Effector memory CD4-positive, alpha-beta T cell (primary cell): ENCODE measurements at places on chromosomes 16 and 17.

GRCh38 chr17:28041844-28042656 lies 427 bp upstream of the NLK start:
- DNase-seq = no peak

GRCh38 chr17:56549501-56549900 lies 44.0 kb upstream of the NOG start:
- DNase-seq = no peak

DNA sequence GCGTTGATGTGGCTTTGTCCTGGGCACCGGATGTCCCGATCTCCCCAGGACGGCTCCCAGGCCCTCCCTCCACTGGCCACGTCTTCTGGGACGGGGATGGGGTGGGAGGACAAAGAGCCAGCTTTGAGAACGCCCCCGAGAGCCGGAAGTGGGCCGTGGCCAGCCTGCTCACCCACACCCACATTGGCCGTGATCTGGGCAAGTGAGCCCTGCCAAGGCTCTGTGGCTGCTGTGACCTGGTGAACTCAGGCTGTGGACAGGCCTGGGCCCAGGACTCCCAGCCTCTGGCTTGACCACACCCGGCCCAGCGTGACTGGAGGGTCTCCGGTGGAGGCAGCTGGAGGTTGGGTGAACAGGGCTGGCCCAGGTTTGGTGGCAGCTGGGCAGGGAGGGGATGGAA lies 3.3 kb downstream of the CDH15 start:
- DNase-seq = no peak

DNA sequence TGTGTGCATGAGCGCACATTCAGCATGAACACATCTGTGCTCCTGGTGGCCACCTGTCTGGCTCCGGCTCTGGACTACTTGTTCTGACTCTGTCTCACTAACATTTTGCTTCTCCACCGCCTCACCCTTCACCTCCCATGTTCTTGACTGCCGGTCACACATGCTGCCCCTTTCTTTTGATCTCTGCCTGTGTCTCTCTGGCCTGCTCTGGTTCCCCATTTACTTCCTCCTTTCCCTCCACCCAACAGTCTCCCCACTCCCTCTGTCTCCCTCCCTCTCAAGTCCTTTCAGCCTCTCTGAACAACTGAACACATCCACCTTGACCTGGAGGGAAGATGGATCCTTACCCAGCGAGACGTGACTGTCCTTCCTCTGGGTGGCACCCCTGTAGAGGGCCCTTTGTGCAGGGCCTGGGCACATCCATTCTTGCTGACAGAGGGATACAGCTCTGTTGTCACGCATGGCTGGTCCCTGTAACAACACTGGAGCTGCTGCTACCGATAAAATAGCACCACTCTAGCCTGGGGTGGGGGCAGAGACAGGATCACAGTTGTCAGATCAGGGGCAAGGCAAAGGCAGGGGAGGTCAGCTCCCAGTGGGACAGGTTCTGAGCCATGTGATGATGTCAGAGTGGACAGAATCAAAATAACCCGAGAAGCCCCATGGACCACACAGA lies 11.0 kb downstream of the ZSCAN32 start:
- no peak for DNase-seq

- DNase-seq = no peak
These were observed 38.2 kb downstream of the METRNL start for GRCh38 chr17:83117583-83117982.

DNA sequence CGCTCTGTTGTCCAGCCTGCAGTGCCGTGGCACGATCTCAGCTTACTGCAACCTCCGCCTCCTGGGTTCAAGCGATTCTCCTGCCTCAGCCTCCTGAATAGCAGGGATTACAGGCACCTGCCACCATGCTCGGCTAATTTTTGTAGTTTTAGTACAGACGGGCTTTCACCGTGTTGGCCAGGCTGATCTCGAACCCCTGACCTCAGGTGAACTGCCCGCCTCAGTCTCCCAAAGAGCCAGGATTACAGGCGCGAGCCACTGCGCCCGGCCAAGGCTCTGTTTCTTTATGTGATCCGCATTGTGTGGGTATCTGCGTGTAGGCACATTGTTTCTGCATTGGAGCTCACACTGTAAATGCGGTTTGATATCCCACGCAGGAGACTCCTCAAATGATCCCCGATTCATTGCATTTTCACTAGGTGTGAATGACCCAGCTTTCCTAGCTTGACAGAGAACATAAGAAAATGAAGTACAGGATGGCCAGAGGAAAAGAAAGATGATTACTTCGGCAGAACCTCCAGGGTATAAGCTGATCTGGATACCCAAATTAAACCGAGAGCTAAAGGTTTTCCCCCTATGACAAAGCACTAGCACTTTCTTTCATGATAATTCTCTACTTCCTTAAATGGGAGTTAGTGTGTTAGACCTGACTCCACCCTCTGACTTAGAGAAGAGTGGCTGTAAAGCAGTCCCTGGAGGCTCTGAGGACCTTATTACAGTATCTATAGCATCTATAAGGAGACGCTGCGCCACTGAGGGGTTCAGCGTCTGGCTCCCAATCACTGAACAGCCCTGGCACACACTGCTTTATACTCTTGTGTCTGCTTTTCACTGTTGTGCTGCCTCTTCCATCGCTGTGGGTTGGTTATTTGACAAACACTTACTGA lies 17.3 kb downstream of the COTL1 start:
- no peak for DNase-seq

DNA sequence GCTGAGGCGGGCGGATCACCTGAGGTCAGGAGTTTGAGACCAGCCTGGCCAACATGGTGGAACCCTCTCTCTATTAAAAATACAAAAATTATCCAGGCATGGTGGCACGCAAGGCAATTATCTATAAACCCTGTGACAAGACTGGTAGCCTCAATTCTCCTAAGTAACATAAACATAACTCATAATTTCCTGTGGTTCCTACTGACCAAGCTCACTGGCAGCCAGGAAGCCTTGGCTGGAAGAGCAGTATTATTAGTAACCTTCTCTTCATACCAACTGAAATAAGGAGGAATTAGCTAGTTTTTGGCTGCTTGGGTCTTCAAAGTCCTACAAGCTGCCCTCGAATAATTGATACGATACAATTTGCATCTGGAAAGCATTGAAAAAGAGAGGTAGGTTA lies 31.6 kb upstream of the LRRC37A3 start:
- DNase-seq = no peak

DNA sequence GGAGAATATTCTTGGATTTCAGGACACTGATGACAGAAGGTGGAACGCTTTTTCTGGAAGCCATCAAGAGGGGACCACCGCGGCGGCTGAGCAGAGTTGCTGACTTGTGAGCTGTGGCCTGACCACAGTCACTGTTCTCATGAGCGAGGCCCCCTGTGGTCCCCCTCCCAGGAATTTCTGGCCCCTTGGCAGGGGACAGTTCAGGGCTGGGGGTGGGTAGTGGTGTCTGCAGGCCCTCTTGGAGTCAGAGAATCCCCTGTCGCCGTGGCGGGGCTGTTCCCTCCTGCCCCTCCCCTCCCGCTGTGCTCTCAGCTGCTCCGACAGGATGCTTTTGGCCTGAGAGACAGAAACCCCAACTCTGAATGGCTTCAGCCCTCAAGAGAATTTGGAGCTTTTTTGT lies 292.0 kb downstream of the SEC14L1 start:
- DNase-seq = no peak

- DNase-seq = no peak
These were observed 14.8 kb downstream of the EFCAB5 start for GRCh38 chr17:29956225-29956624.

DNA sequence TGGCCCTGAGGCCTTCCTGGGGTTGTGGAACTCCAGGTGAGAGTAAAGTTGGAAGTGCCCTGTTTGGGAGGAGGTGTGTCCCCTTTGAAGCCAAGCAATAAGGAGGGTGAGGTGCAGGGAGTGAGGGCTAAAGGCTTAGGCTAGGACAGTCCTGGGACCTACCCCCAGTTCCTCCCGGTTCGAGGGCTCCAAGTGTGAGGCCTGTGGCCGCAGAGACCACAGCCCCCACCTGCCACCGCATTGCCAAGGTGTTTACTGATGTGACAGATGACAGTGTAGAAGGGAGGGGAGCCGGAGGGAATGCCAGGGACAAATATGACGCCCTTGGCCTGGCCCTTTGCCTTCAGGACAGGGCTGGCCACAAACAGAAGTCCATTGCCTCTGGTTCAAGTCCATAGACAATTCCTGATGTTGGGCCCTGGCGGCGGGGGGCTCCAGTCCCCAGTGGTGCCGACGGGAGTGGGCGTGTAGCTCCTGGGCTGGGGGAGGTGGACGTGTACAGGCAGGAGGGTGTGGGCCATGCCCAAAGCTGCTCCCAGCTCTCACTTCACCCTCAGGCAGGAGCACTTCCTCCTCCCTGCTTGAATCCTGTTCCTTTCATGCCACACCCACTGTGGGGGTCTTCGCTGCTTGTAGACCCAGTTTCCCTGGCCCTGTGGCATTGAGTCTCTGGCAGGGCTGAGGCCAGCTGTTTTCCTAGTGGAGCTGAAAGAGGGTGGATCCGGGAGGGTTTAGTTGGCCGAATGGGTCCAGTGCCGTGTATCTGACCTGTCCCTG lies 3.2 kb downstream of the ADORA2B start:
- no peak for DNase-seq

DNA sequence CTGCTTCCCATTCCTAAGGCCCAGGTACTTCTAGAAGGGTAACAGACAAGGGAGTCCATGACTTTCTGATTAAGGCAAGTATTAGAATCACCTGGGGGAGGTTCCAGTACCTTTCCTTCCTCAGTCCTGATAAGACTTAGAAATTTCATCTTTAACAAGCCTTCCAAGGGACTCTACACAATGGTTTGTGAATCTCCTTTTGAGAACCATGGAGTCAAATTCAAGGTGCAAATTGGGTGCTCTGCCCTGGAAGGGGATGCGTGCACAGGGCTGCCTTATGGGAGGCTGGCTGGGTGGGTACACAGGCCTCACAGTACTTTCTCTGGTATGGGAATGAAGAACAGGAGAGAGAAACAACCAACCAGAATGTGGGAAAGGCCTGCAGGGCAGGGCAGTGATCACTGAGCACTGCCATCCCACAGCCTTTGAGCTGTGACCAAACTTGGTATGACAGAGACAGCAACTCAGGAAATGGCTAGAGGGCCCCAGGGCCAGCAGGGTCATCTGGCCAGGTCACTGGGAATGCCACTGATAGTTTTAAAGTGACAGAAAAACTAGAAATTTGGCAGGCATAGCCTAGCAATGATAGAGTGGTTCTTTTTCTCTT lies 3.6 kb upstream of the TMIGD1 start:
- no peak for DNase-seq

GRCh38 chr16:73448970-73449369 lies 401.0 kb upstream of the ZFHX3 start:
- no peak for DNase-seq

GRCh38 chr16:1919327-1919998 lies 1.2 kb upstream of the HS3ST6 start:
- DNase-seq = no peak

DNA sequence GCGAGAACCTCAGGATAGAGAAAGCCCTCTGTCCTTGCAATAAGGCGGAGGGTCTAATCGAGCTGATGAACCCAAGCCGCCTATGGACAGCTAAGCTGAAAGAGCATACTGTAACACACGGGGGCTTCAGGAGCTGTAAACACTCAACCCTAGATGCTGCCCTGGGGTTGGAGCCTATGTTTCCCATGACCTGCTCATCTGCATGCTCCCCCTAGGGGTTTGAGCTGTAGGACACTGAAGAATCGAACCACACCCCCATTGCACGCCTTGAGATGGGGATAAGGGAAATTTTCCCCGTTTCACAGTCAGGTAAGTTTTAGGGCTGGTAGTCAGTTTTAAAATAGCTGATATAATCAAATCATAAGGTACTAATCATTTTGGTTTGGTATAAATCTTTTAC lies 675.6 kb upstream of the CDH8 start:
- DNase-seq = no peak

- peak; percentile 79 for DNase-seq
These were observed 43.8 kb upstream of the TOB1 start for GRCh38 chr17:50909765-50910605.

- no peak for DNase-seq
These were observed 118.3 kb downstream of the BANP start for GRCh38 chr16:88069397-88070168.

- DNase-seq = no peak
These were observed 33.2 kb upstream of the CDYL2 start for GRCh38 chr16:80837533-80838147.

- DNase-seq = no peak
These were observed 229.9 kb upstream of the CIBAR2 start for GRCh38 chr16:85341972-85342695.

- no peak for DNase-seq
These were observed 71.8 kb downstream of the SRCIN1 start for GRCh38 chr17:38533866-38534497.

GRCh38 chr17:233473-233941 lies 52.1 kb upstream of the DOC2B start:
- DNase-seq = no peak

DNA sequence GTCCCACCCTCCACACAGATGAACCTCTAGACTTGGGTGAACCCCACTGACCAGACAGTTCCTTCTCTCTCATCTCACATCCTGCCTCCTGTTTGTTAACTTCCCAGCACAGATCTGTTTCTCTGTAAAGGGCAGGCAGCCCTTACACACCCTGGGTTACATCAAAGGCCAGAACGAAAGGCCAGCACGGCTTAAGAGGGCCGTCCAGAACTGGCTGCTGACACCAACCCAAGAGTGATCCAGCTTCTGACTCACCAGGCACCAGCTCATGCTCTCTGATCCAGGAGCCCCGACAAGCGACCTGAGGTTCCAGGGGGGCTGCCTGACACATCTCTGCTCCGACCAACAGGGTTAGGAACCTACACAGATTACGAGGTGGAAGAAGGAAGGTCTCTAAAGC lies 86.9 kb downstream of the MRM3 start:
- no peak for DNase-seq

DNA sequence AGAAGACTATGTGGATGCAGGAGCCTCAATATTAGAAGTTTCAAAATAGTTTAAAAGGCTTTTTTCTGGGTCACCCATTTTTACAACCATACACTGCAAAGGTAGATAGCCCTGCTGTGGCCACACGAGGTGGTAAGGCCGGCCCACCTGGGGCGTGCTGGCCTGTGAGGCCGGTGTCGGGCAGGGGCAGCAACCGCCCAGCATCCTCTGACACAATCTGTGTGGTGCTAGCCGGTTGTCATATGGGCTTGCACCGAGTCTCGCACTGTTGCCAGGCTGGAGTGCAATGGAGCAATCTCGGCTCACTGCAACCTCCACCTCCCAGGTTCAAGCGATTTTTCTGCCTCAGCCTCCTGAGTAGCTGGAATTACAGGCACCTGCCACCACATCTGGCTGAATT lies 44.0 kb downstream of the CFAP20 start:
- DNase-seq = no peak

GRCh38 chr16:71339236-71340171 lies 19.0 kb upstream of the CALB2 start:
- no peak for DNase-seq

- DNase-seq = no peak
These were observed 14.8 kb upstream of the CETP start for GRCh38 chr16:56946767-56947603.

DNA sequence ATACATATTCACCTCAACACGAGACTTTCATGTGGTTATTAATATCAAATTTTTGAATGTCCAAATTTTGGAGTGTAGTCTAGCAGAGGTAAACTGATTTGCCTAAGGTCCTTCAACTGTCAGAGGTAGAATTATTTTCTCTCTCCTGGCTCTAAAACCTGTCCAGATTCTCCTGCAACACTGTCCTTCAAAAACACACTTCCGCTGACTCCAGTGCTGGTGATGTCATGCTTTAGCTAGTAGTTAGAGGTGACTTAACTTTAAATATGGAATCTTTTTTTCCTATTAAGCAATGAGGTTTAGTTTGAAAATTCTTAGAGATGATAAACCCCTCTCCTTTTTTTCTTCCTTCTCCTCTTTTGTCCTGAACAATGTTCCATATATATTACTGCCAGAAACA lies 10.8 kb upstream of the CBLN1 start:
- no peak for DNase-seq

- DNase-seq = no peak
These were observed 13.1 kb downstream of the FBXO39 start for GRCh38 chr17:6789146-6789545.
